ENCODE measurements at places on chromosomes 3 and 15.

- DNase-seq: no peak
These were observed 39.8 kb downstream of the EOGT start for GRCh38 chr3:68973639-68974038.

- DNase-seq: no peak
These were observed 215.0 kb upstream of the THBS1 start for GRCh38 chr15:39365873-39366272.

- peak; percentile 24 for DNase-seq
These were observed 66.4 kb downstream of the SEMA5B start for GRCh38 chr3:122961146-122961545.

DNA sequence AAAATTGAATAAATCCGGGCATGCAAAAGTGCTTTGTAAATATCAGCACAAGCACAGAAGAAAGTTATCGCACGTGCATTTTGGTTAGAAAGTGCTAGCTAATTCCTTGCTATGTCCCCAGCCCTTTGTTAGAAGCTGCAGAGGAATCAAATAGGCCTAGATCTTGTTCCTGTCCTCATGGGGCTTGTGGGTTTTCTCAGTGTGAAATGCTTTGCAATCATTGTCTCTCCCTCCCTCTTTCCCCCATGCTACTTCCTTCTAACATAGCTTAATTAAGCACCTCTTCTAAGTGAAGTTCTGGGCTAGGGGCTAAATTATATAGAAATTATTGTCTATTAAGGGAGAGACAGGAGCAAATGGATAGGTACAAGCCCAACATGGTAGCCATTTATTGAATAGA, 271.7 kb downstream of the RPLP1 start:
- no peak for DNase-seq

GRCh38 chr15:75578173-75578947, 755 bp downstream of the PTPN9 start:
- DNase-seq: no peak

GRCh38 chr3:100299016-100299415, 35.5 kb upstream of the NIT2 start:
- no peak for DNase-seq

DNA sequence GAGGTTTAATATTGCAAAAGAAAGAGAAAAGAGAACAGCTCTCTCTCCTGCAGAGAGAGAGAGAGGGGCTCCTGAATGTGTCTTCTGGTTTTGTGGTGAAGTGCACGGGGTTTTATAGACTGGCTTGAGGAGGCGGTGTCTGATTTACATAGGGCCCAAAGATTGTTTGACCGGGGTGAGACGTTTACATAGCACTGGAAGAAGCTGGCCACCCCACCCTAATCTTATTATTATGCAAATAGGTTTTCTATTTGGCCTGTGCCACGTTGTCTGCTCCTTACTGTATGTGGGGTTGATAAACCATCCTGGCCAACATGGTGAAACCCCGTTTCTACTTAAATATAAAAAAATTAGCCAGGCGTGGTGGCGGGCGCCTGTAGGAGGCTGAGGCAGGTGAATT, 268.6 kb downstream of the SV2B start:
- no peak for DNase-seq

DNA sequence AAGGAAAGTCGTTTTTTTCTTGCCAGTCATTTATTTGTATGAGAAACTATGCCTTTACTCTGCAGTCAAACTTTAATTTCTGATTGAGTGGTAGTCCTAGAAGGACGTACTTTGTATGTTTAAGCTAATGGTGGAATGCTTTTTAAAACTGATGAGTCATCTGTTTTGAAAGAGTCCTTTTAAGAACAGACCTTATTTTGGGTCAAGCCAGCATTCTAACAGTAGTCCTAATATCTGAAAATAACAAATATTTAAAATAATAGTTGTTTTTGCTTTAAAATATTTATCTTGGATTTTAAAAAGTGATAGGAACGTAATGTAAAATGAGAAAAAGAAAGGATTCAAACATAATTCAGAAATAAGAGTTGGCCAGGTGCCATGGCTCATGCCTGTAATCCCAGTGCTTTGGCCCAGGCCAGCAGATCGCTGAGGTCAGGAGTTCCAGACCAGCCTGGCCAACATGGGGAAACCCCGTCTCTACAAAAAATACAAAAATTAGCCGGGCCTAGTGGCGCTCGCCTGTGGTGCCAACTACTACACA, 1.3 kb upstream of the LRRC58 start:
- DNase-seq: no peak

Measured in AG09319 (cell line).